Left kidney (tissue), 8 donors: ENCODE measurements at places on chromosomes 6 and 20. TPM values are rescaled to one million over a fixed set of nuclear protein-coding genes. Genes with fewer than 3 reads are reported as not detected.

DNA sequence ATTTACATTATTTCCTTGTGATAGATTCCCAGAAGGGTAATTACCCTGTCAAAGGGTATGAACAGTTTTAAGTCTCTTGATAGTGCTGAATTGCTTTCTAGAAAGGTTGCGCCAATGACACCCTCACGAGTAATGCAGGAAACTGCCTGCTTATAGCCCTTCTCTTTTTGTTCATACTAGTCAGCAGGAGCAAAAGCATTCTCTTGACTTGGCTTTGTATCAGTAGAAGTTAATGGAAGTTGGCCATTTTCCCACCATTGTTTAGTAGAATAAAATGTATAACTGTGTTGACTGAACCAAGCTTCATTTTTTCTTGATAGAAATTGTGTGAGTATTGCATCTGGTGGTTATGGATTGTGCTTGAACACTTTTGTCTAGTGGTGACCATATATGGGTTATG is 100.1 kb downstream of the FARS2 start:
- DNase-seq: no peak

DNA sequence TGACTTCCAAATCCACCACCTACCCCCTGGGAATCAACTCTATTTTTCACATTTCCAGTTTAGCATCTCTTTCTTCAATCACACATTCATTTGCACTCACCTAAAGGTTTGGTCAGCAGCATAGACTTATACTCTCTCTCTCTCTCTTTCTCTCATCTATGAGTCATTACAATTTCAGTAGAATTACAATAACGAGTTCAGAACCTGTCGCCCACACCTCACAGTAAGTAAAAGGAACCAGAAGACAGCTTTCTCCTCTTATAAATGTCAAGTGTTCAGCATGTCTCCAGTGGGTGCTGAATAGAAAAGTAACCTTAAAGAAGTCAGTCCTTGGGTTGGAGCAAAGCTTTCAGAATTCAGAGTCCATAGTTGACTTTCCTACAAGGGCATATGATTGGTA is 1.1 kb upstream of the PHACTR1 start:
- DNase-seq: no peak

- no peak for DNase-seq
Observed at GRCh38 chr6:6721606-6722005, 133.1 kb downstream of the LY86 start.

DNA sequence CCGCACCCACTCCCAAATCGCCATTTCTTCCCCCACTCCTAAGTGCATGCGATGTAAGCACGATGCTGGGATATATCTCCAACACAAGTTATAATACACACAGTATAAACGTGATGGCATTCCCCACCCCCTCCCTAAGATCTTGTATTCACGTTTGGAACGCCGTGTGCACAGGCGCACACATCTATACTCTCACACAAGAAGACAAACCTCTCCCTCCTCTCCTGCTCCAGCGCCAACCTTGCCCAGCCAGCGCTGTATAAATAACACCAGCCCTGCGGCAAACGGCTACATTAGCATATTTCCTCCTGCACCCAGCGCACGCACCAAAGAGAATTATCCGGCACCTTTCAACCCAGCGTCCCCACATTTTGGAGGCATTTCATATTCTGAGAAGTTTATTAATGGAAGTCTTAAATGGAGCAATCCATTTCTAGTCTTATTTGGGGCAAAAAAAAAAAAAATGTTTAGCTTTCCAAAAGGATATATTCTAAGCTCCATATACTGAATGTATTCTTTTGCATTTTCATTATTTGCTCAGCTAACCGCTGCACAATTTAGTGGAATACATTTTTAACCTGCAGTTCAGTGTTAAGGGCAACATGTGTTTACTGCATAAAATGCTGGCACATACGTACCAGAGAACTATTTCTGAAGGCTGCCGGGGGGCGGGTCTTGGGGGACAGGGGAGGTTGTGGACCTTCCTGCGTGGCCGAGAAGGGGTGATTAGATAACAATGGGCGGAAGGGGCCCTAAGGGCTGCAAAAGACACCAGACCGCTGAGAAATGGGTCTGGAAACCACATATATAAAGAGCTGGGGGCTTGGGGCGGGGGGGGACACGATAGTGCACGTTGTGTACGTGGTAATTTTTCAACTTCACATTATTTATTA is 1.1 kb upstream of the SLC22A23 start:
- peak; percentile 31 for DNase-seq

DNA sequence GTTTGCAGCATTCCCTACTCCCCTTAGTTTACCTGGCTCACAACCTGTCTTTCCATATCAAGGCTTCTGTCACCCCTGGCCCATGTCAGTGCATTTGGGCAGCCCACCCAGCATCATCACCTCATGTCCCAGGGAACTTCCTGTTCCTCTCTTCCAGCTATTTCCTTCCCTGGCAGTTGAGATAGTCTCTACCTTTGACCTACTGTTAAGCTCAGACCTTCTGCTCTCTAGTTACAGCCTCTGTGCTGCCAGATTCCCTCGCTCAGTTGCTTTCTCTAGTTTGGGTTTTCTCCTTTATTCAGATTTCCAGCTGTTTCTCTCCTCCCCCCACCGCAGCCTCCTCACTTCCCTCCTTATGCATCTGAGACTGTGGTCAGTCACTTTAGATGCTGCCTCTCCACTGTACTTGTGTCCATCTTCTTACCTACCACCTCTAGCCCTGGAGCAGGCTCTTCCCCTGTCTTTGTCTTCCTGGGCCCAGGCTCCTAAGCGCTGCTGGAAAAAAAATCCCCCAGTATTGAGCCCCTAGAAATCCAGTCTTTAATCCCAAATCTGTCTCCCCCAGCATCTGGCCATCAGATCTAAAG is 16.3 kb downstream of the PTPN1 start:
- DNase-seq: no peak

DNA sequence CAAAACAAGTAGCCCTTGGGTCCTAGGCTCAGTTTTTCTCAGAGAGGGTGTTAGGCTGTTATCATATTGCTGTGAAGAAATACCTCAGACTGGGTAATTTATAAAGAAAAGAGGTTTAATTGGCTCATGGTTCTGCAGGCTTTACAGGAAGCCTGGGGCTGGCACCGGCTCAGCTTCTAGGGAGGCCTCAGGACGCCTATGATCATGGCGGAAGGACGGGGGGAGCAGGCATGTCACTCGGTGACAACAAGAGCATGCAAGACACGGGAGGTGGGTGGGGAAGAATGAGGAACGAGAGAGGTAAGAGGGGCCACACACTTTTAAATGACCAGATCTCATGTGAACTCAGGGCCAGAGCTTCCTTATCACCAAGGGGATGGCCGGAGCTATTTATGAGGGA is 26.9 kb downstream of the CDH26 start:
- no peak for DNase-seq

The RIN2 gene
- 38.1 TPM for polyA plus RNA-seq
